ENCODE measurements at places on chromosomes 5 and 9.

- DNase-seq = peak; percentile 52
These were observed 109.8 kb upstream of the NMUR2 start for GRCh38 chr5:152514827-152515397.

- DNase-seq = no peak
These were observed 280.0 kb upstream of the MAP3K1 start for GRCh38 chr5:56535347-56535746.

DNA sequence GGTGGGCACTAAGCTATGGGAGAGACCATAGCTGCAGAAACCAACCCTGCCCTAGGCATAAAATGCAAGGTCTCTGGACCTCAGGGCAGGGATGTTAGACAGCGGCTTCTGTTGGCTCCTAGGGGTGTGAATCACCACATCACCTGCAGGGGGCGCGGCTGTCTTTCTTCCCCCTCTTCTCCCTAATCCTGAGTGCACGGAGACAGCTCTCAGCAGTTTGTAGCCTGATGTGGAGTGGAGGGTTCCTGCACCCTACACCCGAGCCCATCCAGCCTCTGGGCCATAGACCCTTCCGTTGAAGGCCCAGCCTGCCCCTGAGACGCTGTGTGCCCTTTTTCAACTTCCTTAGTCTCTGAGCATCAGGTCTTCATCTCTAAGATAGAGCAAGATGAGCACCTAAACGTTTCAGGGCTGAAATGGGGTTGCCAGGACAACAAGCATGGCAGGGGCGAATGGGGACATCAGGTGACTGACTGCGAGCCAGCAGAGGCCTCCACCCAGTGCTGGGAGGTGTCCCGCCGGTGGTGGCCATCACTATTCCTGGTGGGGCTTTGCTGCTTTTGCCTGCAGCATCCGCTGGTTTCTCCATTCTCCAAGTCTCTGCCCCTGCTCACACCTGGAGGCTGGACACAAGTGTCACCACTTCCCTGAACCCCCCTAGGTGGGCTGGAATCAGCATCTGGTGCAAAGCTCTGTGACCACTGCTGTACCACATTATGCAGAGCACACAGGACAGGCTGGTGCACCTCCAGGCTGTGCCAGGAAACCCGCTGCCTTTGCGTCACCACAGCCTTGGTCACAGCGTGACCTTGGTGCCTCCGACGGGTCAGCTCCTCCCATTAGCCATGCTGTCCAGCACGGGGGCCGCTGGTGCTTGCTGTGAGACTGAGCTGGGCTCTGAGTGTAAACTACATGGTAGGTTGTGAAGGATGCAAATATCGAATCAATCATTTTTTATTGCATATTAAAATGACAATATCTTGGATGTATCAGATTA lies 2.5 kb upstream of the SEC16A start:
- DNase-seq = peak; percentile 88

DNA sequence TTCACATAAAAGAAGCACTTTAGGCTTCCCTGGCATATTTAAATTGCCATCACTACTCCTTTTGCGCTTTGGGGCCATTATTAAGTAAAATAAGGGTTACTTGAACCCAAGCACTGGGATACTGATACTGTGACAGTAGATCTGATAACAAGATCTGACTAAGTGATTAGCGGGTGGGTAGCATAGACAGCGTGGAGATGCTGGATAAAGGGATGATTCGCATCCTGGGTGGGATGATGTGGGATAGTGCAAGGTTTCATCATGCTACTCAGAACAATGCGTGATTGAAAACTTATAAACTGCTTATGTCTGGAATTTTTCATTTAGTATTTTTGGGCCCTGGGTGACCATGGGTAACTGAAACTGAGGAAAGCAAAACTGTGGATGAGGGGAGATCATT lies 75.1 kb downstream of the PTTG1 start:
- DNase-seq = no peak

DNA sequence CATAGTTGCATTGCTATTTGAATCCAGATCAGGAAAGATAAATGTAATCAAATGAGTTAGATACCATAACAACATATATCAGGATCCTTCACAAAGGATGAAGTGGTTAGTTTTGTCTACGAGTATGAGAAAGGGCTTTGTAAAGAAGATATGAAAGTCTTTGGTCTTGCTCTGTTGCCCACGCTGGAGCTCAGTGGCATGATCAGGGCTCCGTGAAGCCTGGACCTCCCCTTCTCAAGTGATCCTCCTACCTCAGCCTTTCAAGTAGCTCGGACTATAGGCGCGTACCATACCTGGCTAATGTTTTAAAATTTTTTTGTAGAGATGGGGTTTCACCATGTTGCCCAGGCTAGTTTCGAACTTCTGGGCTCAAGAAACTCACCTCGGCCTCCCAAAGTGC lies 1.8 kb downstream of the SMC5 start:
- DNase-seq = no peak

- DNase-seq = no peak
These were observed 257.8 kb upstream of the TARS1 start for GRCh38 chr5:33182986-33183385.

DNA sequence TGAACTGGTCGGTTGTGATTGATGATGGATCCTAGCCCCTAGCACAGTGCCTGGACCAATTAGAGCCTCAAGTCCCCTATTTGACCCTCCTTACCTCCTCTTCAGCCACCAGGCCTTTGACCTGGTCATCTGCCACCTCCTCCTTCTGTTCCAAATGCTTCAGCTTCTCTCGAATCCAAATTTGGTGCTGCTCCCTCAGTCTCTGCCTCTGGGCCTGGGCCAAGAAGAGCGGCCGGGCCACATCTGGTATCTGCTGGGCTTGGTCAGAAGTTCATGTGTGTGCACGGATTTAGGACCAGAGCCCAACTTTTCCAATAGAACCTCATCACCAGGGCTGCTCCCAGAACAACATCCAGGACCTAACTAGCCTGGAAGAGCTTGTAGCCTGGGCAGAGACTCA lies 6.5 kb downstream of the SLC35A4 start:
- no peak for DNase-seq

DNA sequence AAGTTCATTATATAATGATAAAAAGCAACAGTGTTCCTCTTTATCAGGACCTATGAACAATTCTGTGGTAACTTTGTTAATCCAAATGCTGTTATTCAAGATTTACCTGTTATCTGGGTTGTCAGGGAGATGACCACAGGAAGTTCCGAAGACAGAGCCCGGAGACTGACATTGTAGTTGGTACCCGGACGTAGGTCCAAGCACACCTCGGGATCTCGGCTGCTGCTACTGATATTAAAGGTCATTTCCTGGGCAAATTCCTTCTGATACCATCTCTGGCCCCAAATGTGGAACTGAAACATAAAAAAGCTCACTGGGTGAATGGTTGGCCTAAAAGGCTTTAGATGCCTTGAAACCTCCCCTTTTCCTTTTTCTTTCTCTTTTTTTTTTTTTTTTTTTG lies 96.7 kb downstream of the SUSD1 start:
- peak; percentile 26 for DNase-seq

DNA sequence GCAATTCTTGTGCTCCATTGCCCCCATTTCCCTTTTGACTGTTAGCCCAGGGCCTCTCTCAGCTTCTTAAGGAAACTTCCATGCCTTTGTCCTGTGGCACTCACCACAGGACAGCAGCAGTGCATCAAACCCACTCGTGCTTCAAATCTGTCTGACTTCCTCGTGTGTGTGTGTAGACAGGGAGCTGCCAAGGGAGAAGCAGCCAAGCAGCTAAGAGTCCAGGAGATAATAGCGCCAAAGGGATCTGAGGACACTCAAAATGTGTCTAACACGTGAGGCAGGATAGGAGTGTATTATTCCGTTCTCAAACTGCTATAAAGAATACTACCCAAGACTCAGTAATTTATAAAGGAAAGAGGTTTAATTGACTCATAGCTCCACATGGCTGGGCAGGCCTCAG lies 44.8 kb downstream of the CDK7 start:
- DNase-seq = no peak

- no peak for DNase-seq
These were observed 577 bp upstream of the CCDC112 start for GRCh38 chr5:115297031-115297430.

GRCh38 chr5:175859422-175859821 lies 12.0 kb upstream of the CPLX2 start:
- no peak for DNase-seq

DNA sequence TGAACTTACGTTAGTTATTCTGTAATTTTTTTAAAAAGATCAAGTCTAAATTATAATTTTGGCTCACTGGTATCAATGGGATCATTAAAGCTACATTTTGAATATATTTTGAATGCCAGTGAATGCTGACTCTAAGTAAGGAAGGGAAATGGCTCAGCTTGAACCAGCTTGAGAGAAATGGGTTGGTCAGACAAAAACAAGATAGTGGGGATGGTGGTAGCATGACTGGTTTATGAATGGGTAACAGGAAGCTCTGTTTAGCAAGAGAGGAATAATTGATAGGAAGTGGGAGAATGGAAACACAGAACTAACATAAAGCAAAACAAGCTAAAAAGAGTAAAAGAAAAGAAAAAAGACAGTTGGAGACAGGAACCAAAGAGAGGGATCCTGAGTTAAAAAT lies 220.2 kb downstream of the ADAMTS6 start:
- no peak for DNase-seq

DNA sequence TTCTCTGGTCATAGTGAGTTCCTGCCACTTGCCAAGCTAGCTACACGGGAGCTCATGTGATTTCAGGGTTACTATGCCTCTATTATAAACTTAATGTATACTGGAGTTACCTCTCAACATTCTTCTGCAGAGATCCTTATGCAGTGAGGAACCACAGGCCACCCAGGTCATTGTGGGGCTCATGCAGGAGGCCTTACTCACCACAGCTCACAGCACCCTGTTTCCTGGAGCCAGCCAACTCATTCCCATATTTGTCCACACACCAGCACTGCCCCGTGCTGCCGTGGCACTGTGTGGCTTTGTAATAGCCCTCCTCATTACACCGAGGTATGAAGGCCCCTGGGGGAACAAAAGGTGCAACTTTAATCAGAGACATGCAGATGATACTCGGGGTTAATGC lies 520.0 kb downstream of the SPOCK1 start:
- no peak for DNase-seq

GRCh38 chr5:137836997-137837396 lies 30.7 kb upstream of the MYOT start:
- DNase-seq = no peak

GRCh38 chr9:135348788-135349150 lies 130.8 kb upstream of the PPP1R26 start:
- no peak for DNase-seq

GRCh38 chr5:65483546-65484346 lies 2.0 kb upstream of the ADAMTS6 start:
- peak; percentile 83 for DNase-seq

DNA sequence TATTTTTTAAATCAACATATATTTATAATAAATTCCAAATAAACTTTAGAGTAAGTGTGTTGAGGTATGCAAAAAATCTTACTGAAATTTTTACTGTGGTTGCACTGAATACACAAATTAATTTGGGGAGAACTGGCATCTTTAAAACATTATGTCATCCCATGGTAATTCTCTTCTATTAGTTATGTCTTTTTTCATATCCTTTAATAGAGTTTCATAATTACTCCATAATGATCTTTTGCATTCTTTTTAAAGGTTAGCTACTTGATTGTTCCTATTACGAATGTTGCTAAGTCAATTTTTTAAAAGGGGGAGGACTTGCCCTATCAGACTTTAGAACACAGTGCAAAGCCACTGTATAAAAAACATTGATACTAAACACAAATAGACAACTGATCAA lies 26.8 kb downstream of the SSBP2 start:
- DNase-seq = no peak

DNA sequence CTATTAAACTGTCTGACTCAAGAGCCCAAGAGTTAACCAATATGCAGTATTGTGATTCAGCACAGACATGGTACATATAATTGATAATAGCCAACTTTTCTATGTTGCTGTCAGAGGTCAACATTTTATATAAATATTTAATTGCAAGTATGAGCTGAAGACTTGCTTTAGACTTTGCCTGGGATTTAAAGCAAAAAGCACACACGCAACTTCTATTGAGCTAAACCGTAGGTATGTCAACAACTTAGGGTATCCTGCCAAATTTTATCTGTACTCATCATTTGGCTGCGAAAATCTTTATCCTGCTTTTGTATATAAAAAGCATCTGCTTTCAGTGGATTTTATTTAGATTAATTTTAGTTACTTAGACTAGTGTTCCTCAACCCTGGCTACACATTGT lies 27.4 kb downstream of the UHRF2 start:
- DNase-seq = no peak

Measured in NAMALWA (cell line).